GDM1 (cell line): ENCODE measurements at places on chromosomes 16 and 17.

GRCh38 chr16:11619327-11619851 lies 32.7 kb upstream of the LITAF start:
- DNase-seq: no peak

DNA sequence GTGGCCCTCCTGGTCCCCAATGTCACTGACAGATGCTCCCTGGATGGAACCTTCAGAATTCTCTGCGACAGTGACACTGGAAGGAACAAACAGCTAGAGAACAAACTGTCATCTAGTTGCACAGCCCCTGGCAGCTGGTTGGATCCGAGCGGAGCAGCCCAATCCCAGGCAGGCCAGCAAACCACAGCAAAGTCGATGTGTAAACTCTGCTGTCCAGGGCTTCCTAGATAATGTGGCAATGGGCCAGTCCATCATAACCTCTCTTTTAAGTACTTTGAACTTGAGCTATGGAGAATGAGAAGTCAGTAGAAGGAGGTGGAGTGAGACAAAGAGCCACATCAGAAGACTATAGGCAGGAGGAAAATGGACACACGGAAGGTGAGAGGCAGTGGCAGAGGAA lies 323.0 kb downstream of the CBLN1 start:
- no peak for DNase-seq

- no peak for DNase-seq
Measured at GRCh38 chr17:28154214-28154613, 111.7 kb downstream of the NLK start.

DNA sequence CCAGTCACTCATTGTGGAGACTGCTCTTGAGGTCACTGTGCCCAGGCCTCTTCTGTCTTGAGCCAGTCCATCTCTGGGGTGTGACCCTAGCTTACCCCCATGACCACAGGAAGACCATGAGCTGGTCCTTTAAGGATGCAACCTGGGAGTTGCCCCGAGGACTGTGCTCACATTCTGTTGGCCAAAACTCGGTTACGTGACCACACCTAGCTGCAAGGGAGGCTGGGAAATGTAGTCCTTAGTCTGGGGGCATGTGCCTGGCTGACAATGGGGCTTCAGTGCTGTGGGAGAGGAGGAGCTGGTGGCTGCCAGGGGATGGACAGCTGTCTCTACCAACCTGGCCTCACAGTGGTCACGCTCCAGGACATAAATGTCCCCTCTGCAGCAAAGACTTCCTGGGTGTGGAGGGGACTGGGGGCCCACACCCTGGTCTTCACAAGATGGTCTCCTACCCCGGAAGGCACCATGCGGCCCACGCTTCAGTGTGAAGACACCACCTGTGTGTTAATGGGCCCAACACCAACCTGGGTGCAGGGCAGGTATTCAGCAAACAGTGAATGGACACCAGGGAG lies 55.4 kb downstream of the JPH3 start:
- DNase-seq: no peak

GRCh38 chr17:32568705-32569104 lies 81.9 kb downstream of the CDK5R1 start:
- DNase-seq: no peak

DNA sequence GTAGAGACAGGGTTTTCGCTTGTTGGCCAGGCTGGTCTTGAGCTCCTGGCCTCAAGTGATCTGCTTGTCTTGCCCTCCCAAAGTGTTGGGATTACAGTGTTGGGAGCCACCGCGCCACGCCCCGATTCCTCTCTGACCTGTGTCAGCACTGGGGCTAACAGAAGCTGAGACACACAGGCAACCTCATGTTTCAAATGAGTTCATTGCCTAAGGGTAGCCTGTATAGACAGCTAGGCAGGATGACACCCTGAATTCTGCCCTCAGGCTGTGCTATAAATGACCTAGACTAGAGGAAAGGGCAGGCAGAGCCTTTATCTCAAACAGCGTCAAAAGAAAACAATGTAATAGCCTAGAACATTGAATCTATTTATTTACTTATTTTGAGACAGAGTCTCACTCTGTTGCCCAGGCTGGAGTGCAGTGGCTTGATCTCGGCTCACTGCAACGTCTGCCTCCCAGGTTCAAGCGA lies 2.3 kb upstream of the CDK3 start:
- DNase-seq: no peak

- DNase-seq: no peak
Measured at GRCh38 chr16:52812678-52813556, 239.8 kb downstream of the CHD9NB start.

- no peak for DNase-seq
Measured at GRCh38 chr17:15963670-15964110, 18.8 kb downstream of the ADORA2B start.

DNA sequence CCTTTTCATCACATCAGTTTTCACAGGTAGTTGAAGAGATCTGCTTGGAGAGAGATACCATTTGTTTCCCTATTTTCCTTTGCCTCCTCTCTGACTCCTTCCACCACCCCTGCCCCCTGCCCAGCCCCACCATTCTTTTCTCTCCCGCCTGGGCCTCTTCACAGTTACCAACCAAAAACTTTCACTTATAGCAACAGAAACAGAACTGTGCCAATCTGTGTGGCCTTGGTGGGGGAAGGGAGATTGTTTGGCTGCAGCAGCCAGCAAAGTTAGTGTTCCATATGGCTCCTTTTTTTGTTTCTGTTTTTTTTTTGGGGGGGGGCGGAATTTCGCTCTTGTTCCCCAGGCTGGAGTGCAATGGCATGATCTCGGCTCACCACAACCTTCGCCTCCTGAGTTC lies 17.2 kb upstream of the ARL4D start:
- no peak for DNase-seq

- DNase-seq: no peak
Measured at GRCh38 chr17:46984892-46985291, 5.8 kb upstream of the RPRML start.

DNA sequence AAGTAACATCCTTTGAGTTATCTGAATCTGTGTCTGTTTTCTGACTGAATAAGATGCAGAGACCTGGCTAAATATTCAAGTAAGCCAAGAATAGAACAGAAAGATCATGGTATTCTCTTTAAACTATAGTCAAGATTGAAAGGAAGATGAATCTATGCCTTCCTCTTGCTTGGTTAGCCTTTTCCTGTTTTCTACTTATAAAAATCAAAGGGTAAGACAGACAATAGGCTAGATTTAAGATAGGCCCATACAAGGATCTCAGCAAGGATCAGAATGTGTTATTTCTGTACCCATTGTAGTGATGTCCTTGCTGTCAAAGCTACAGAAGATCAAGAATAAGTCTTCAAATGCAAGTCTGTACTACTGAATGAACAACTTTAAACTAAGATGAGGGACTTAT lies 7.0 kb upstream of the CDR2 start:
- no peak for DNase-seq

GRCh38 chr16:8756755-8757154 lies 40.7 kb downstream of the TMEM186 start:
- DNase-seq: no peak

- DNase-seq: no peak
Measured at GRCh38 chr16:89484923-89485679, 5.3 kb downstream of the ANKRD11 start.

GRCh38 chr17:5283571-5284315 lies 1.7 kb downstream of the RABEP1 start:
- no peak for DNase-seq

- no peak for DNase-seq
Measured at GRCh38 chr16:68144008-68144407, 58.8 kb downstream of the NFATC3 start.

DNA sequence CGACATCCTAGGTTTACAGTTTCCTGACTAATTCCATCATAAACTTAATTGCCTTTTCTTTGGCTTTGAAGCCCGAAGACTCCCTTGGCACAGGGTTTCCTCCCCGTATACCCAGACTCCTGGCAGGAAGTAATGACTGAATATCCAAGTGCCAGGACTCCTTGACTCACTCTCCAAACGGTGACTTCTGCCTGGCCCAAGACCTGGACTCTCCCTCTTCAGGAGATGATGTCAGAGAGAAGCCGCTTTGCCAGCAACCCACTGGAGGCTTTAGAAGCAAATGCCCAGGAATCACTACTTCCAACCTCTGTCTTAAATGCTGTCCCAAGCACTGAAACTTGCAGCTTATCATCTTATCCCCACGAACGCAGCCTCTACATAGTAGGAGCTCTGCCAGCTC lies 146.5 kb downstream of the RGS9 start:
- DNase-seq: no peak

- DNase-seq: no peak
Measured at GRCh38 chr17:29074488-29074887, 31.5 kb downstream of the PIPOX start.

DNA sequence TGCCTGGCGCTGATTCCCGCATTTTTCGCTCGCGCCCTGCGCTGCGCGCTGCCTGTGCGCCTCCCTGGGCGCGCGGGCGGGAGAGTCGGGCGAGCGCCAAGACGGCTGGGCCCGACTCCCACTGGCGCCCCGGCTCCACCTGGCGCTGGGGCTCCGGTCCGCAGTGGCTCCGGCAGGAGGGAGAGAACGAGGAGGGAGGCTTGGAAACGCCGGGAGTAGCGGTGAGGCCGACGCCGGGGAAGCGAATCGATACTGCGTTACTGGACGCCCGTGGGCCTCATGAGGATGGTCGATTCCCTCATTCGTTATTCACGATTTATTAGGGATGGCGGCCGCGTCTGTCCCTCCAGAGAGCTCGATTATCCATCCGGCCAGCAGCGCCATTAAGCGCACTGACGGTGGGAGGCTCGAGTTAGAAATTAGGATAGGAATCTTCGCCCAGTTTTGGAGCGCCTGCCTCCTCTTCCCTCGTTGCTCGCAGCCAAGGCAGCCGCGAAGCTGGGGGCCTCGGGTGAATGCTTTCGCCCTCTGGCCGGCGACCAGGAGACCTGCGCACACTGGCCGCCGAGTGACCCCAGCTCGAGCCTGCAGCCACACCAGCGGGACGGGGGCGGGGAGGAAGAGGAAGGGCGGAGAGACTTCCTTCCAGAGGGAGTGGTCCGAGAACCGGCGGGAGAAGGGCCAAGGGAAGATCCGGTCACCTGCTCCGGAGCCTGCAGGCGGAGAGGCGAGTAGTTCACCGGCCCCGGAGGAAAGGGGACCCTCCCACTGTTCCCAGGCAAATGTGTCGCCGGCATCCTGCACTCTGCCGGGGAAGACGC lies 1.3 kb upstream of the PCGF2 start:
- DNase-seq: no peak

GRCh38 chr16:47236716-47237115 lies 93.0 kb upstream of the NETO2 start:
- DNase-seq: no peak

GRCh38 chr16:53717577-53717976 lies 13.6 kb downstream of the FTO start:
- DNase-seq: no peak

DNA sequence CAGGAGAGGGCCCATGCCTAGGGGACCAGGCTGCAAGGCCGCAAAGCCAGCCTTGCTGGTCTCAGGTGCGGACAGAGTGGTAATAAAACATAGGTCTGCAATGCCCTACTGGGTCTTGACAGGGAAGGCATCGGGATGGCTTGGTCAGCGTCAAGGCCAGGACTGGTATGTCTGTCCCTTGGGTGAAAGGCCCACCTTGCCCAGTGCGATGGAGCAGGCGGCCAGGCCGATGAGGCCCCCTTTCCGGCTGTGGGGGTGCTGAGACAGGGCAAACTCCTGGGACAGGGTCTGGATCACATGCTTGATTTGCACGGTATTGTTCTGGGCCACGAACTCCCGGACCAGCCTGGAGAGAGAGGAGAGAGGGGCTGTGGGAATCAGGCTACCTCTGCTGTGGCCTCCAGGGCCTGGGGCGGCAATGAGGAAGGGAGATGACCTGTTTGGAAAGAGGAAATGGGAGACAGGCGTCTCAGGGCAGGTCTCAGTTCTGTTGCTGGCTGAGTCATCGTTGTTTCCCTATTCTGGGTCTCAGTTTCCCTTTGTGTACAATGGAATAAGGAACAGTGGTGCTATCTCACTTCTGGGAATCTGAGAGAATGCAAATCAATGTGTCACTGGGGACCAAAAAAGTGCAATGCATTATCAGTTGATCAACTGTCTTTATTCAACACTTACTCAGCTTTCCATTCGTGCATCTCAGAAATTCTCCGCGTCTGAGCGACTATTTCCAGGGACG lies 14.8 kb downstream of the VAC14 start:
- DNase-seq: no peak

DNA sequence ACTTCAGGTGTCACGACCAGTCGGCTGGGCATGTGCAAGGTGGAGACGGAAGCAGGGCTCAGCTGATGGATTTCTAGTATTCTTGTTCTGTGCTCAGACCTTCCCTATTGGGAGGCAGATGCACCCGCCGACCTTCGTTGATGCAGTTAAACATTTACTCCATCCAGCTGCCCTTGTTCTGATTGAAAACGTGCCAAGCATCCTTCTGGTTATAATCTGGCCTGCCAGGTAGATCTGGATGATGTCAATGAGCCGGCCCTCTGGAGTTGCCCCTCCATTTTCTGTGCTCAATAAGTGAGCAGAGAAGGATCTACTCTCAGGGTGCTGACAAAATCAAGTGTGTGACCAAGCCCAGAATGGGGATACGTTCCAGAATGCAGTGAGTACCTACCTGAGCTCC lies 38.3 kb downstream of the CCDC182 start:
- no peak for DNase-seq

DNA sequence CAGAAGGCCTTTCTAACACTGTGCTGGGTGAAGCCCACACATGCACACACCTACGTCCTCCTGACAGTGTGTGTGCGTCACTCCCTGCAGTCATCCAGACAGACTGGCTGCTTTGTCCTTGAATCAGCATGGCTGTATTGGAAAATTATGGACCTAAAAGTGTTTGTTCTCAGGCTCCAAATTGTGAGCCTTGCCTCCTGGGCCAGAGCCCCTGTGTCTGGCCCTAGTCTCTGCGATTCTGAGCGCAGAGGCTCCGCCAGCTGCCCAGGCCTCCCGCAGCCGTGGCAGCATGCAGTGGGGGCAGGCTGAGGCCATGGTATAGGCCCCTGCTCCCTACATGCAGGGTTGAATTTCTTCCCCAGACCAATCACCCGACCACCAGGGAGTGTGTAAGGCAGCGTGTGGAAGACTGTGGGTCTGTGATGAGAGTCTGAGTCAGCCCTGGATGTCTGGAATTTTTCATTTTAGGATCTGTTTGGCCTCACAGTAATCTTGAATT lies 166.9 kb downstream of the LGALS9B start:
- DNase-seq: no peak

DNA sequence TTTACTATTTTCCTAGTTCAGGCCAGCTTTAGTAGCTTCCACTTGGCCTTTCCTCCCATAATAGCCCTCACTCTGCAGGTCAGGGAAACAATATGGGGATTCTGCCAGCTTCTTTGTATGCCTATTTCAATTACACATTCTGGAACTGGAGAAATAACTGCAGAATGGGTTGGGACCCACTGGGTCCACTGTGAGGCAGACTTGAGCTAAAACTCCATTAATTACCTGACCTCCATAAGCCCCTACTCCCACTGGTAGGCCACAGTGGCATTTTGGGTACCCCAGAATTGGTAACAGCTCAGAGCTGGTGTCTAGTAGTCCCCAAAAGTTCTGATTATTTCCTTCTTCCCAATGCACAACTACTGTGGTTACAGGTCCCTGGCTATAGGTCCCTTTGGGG lies 16.7 kb upstream of the TENT4B start:
- DNase-seq: no peak

DNA sequence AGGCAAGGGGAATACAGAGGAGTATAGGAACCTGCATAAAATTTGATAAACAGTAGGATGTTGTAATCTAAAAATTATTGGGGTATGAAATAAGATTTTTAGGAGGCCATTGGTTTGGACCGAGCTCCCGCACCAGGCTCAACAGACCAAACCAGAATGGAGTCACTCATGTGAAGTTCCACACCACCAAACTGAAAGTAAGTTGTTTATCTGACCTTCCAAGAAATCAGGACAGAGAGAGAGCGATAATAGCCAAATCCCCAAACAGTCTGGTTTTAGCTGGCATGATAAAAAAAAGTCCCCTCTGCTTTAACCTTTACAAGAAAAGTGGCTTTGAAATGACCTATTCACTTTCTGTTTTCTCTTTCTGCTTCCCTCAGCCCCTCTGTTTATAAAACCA lies 45.7 kb upstream of the SIAH1 start:
- DNase-seq: no peak
